ENCODE measurements at places on chromosomes 2 and 18.

GRCh38 chr2:37149626-37150322 is 7.0 kb downstream of the EIF2AK2 start:
- no peak for DNase-seq

DNA sequence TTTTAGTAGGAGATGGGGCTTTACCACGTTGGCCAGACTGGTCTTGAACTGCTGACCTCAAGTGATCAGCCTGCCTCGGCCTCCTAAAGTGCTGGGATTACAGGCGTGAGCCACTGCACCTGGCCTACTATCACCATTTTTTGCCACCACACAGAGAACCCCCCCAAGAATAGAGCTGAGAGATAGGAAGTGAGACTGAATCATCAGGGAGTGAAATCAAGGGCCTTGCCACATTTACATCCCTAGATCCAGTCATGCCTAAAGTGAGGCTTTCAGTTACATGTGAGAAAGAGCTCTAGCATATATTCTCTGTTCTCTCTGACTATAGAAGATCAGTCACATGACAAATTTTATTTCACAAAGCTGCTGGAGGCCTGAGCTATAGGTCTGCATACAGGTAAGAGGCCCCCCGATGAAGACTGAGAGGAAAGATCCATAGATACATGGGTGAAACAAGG is 28.0 kb upstream of the KCMF1 start:
- DNase-seq, result peak; percentile 28

- no peak for DNase-seq
Observed at GRCh38 chr2:119009110-119009509, 67.1 kb downstream of the MARCO start.

- DNase-seq, result no peak
Observed at GRCh38 chr2:102667072-102667471, 47.7 kb downstream of the SLC9A2 start.

Measured in fibroblast of skin of abdomen (primary cell).